ENCODE measurements at places on chromosomes 3 and 15.
A peak's percentile ranks its signal among the peaks of the same experiment; 100 is the strongest.

DNA sequence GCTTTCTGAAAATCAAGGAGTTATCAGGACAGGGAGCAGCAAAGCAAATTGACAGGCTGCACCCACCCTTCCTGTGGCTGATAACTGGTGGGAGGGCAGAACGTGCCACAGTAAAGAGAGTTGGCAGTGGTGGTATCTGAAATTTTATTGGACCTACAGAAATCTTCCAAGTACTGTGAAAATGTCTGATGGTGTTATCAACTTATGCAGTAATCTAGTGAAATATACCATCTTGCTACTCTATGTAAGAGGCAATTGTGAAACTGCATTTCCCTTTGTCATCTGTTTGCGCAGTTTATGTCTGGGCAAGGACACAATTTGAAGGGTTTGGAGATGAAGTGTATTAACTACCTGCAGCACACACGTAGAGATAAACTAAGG, 1.5 kb downstream of the PLCL2 start:
- no peak for DNase-seq

- DNase-seq = no peak
Observed at GRCh38 chr15:51991141-51991540, 19.6 kb upstream of the LEO1 start.

GRCh38 chr3:37107846-37108245, 66.5 kb downstream of the LRRFIP2 start:
- DNase-seq = no peak

DNA sequence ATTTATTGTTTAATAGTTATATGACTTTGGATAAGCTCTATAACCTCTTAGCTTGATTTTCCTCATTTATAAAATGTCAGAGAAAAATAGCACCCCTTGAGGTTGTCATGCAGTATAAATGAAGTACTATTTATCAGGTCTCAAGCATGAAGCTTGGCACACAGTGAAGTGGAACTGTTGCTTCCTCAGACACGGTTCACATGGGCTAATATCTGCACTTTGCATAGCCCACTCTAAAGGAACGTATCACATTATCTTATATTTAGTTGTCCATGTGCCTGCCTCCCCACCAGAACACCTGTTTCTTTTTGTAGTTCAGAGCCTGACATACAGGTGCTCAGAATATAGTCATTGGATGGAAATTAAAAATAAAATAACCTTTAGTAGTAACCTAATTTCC, 273.7 kb downstream of the SOX2 start:
- DNase-seq = no peak

GRCh38 chr3:165837058-165837525, at the start of gene BCHE:
TSS of gene BCHE (minus strand) at chr3:165837423. CDS start at chr3:165831033, 6,390 bp downstream.
- peak; percentile 61 for DNase-seq

DNA sequence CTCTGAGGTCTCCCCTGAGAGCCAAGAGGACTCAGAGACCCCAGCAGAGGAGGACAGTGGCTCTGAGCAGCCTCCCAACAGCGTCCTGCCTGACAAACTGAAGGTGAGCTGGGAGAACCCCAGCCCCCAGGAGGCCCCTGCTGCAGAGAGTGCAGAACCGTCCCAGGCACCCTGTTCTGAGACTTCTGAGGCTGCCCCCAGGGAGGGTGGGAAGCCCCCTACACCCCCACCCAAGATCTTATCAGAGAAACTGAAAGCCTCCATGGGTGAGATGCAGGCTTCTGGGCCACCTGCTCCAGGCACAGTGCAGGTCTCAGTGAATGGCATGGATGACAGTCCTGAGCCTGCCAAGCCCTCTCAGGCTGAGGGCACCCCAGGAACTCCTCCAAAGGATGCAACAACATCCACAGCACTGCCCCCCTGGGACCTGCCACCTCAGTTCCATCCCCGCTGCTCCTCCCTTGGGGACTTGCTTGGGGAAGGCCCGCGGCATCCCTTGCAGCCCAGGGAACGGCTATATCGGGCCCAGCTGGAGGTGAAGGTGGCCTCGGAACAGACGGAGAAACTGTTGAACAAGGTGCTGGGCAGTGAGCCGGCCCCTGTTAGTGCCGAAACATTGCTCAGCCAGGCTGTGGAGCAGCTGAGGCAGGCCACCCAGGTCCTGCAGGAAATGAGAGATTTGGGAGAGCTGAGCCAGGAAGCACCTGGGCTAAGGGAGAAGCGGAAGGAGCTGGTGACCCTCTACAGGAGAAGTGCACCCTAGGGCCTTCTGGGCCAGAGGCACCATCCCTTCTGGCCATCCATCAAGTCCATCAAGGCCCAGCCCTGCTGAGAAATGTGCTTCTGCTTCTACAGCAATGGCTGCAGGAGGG, 23.6 kb downstream of the PLEKHO2 start:
- no peak for DNase-seq

DNA sequence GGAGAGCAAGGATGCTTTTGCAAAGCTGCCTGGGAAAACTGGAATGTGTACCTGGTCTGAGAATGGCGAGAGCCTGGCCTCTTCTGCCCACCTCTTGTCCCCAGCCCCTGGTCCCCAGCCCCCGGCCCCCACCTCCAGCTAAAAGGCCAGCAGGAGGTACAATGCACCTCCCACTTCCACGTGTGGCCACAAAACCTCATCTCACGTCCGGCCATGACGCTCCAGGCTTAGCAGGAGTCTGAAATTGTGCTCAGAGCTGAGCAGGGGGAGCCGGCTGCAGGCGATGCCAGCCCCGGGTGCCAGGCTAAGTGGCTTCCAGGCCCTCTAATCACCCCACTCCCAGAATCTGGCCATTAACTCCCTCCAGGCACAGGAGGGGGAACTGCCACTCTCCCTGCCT, 83.1 kb upstream of the PRR20G start:
- no peak for DNase-seq

DNA sequence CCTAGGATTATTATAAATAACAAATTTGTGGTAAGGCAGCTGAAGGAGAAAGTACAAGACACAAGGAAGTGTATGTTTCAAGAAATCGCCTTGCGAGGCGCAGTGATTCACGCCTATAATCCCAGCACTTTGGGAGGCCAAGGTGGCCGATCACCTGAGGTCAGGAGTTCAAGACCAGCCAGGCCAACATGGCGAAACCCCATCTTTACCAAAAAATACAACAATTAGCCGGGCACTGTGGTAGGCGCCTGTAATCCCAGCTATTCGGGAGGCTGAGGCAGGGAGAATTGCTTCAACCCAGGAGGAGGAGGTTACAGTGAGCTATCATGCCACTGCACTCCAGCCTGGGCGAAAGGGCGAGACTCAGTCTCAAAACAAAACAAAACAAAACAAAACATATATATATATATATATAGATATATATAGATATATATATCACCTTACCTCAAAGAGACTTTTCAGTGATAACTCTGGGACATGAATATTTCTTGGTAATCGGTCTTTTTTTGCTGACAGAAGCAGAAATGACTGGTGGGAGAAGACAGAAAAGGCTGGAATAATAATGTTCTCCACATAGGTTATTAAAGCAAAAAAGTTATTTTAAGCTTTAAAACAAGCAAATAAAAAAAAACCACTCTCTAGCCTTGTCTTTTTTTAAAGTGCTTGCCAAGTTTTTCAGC, 52.3 kb downstream of the TRANK1 start:
- DNase-seq = no peak

GRCh38 chr3:160448845-160449635, 546 bp downstream of the TRIM59 start:
- no peak for DNase-seq

DNA sequence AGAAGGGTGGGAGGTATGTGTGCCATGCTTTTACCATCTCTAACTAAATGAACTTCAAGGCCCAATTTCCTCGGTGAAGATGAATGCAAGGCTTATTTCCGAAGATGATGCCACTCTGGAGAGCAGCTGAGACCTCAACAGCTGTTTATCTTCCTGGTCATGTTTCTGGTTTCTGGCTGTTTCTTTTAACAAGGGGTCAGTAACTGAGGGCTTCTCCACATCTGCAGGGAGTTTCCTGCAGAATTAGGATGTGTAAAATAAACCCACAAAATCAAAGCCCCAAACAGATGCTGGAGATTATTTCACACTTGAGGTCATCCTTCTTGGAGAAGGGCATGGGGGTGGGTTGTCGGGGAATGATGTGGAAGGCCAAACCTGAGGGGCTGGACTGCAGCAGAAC, 220.3 kb downstream of the THSD4 start:
- DNase-seq = no peak

DNA sequence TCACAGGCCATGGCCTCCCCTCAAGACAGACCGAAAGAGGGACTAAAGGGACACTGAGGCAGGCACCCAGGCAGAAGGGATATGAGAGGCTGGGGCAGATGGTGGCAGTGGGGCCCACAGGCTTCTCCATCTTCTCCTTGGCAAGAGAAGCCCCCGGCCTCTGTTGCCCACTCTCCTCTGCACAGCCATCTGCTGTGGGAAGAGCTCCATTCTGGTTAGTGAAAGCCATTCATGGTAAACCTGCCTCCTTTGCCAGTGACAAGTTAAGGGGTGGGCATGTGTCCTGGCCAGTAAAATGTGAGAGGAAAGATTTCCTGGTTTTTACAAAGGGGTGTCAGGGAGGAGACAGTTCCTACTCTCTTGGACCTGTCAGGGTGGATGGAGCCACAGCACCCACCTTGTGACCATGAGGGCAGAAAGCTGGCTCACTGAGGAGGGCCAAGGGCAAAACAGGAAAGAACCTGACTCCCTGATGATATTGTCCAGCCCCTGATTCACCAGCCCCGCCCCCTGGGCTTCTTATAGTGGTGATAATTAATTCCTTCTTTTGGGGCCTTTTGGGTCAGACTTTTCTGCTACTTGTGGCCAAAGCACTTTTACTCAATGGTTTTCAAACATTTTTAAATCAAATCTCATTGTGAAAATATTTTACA, 130.4 kb upstream of the SMAD3 start:
- DNase-seq = no peak

DNA sequence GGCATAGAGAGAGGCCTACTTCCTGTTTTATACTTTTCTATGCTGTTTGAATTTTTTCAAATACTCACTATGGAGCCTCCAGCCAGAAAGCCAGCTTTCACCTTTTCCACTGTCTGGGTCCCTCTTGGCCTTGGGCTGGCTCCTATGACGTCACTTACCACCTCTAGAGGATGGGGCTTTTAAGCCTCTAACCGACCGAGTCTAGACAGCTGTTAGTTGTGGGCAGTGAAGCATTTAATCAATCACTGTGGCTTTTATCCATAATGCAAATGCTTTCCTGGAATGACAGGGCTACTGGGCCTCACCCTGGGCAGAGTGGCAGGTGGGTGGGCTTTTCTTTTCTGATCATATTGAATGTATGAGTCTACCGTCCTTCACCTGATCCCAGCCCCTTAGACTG, 61.9 kb downstream of the LRRK1 start:
- DNase-seq = no peak

GRCh38 chr3:46508850-46509591, 11.2 kb downstream of the RTP3 start:
- no peak for DNase-seq

GRCh38 chr3:122668930-122669730, 11.5 kb upstream of the PARP14 start:
- no peak for DNase-seq

DNA sequence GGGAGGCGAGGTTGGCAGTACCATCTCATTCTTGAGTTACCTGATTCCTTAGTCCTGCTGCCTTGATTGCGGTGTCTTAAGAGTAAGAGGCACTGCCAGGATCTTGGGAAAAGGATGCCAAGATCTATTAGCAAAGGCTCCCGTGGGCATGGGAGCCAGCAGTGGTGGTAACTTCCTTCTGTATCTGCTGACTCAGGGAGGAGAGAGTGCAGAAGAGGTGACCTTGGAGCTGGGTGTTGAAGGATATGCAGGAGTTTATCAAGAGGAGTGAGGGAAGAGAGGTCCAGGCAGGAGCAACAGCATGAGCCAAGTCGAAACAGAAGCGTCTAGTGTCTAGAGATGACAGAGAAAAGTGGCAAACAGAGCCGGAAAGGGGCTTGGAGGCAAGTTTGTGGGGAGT, 4.5 kb downstream of the MESP2 start:
- DNase-seq = no peak

DNA sequence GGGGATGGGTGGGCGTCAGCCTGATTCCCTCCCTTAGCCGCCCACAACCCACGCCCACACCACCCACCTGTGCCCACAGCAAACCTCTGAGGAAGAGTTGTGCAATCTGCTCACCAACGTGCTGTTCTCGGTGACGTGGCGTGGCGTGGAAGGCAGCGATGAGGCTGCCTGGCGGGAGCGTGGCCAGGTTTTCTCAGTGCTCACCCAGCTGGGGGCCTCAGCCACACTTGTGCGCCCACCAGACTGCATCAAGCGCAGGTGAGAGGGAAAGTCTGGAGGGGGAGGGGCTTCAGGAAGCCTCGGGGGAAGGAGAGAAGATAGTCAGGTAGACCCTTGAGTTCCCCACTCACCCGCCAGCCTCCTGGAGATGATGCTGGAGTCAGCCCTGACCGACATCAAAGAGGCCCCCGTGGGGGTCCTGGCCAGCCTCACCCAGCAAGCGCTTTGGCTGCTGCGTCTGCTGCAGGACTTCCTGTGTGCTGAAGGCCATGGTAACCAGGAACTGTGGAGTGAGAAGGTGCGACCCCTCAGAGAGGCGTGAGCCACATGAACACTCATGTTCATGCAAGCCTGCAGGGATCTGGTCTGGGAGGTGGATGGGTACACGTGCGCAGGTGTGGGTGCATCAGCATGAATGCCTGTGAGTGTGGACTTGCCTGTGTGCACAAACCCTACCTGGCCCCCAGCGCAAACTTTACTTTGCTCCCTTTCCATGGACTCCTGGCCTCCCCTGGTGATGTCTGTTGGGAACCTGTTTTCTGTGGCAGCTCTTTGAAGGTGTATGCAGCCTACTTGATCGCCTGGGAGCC, 21.7 kb downstream of the NBEAL2 start:
- DNase-seq = no peak

DNA sequence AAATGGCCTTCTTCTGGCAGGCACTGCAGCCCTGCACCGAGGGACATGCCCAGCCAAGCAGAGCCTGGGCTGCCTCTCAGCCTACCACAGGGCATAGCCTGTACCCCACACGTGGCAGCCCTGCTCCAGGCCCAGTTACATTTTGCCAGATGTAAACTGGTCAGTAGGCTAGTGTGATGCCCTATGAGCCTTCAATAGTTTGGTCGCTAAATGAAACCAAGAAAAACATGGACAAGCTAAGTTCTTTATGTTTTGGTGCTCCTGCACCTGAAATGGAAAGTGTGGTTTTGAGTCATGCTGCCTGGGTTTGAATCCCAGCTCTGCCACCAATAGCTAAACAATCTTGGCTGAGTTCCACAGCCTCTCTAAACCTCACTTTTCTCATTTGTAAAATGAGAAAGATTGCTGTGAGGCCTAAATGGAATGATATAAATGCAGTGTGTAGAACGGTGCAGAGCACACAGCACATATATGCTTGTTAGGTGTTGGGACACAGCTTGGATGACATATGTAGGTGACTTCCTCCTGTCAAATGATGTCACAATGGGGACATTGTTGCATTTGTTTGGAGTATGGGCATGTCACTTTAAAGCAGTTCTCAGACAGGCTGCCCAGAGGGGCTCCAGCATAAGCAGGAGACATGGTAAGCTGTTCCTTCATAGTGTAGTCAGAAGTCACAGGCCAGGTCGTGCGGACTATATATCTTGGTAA, 57.4 kb downstream of the ZBTB38 start:
- no peak for DNase-seq

GRCh38 chr3:135756106-135756668, 209.3 kb upstream of the PPP2R3A start:
- DNase-seq = no peak

- peak; percentile 16 for DNase-seq
Observed at GRCh38 chr3:161213644-161214043, 7.5 kb upstream of the NMD3 start.

- no peak for DNase-seq
Observed at GRCh38 chr15:63755162-63755561, 78.6 kb downstream of the HERC1 start.

GRCh38 chr15:26628071-26628470, 144.8 kb downstream of the GABRB3 start:
- peak; percentile 33 for DNase-seq

Data from mesendoderm (in vitro differentiated cells).